NT2/D1 (cell line): ENCODE measurements at places on chromosomes 4 and X.

- no peak for DNase-seq
Observed at GRCh38 chr4:73904491-73904890, 35.3 kb downstream of the CXCL1 start.

DNA sequence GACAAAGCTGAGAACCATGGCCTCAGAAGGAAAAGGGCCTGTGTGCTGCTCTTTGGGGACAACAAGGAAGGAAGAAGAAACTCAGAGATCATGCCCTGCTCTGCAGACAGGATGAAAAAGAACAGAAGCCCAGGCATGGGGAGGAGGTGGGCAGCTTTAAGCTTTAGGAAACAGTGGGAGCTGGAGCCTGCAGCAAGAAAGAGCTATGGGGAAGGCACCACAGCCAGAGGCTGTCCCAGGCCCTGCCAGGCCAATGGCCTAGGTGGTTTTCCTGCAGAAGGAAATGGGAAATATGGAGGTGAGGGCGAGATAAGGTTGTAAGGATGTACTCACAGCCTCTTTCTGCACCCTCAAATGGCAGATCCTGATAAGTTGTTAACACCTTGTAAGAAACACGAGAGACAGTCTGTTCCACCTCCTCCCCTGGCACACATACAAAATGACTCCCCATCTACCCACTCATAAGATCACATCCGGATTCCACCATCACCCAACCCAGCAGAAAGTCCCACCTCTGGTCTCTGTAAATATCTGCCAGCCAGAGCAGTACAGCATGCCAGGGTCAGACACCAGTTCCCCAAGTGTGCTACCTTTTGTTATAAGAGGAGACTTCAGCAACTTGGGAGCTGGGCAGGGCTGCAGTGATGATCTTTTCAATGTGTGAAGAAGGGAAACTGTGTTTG is 105.2 kb downstream of the RTL5 start:
- no peak for DNase-seq

DNA sequence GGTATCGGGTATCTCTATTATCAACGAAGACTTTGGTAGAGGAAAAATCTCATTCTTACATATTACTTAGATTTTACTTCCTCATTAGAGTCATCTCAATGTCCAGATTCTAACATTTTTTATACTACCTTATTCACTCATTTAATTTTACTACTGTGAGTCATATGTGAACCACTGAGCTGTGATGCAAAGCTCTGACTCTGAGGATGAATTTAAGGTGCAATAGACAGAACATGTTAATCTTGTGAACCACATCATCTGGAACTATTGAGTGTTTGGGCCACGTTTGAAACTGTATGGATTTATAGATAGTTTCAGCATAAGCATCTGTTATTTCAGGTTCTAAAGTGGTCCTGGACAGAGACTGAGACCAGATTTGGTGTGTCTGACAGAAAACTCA is 78.4 kb downstream of the PWWP3B start:
- DNase-seq: no peak

DNA sequence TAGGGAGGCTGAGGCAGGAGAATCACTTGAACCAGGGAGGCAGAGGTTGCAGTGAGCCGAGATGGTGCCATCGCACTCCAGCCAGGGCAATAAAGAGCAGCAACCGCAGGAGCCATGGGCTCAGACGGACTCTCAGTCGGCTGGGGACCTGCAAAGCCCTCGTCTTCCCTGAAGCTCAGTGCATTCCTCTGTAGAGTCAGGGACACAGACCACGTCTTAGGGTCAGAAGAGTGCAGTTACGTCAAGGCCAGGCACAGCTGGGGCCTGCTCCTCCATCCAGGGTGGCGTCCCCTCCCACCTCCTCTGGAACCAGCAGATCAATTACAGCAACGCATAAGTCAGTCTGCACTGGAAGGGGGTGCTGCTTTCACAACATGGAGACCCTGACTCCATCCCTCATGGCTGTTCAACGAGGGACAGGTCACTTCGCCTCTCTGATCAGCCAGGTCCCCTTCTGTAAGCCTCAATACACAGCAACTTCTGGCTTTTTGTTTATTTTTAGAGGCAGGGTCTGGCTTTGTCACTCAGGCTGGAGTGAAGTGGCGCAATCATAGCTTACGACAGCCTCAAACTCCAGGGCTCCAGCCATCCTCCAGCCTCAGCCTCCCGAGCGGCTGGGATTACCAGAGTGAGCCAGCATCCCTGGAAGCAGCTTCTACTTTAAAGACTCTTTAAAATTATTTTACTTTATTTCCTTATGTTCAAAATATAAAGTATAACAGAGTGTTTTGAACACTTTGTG is 76.4 kb downstream of the ZFYVE28 start:
- no peak for DNase-seq

DNA sequence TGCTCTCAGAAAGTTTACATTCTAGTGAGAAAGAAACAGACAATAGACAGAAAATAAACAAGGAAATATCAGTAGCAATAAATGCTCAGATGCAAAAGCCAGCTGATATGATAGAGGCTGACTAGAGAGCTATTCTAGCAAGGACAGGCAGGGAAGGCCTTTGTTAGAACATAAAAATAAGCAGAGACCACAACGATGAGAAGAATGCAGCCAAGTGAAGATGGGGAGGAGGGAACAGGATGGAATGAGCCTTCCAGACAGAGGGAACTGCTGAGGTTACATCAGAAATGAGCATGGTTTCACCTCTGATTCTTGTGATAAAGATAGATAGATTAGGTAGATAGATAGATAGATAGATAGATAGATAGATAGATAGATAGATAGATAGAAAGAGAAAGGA is 7.6 kb upstream of the SOWAHB start:
- DNase-seq: no peak

- DNase-seq: no peak
Observed at GRCh38 chr4:79906303-79906702, 166.7 kb downstream of the ANTXR2 start.

GRCh38 chr4:9762823-9763475 is 18.5 kb upstream of the DRD5 start:
- DNase-seq: peak; percentile 73

DNA sequence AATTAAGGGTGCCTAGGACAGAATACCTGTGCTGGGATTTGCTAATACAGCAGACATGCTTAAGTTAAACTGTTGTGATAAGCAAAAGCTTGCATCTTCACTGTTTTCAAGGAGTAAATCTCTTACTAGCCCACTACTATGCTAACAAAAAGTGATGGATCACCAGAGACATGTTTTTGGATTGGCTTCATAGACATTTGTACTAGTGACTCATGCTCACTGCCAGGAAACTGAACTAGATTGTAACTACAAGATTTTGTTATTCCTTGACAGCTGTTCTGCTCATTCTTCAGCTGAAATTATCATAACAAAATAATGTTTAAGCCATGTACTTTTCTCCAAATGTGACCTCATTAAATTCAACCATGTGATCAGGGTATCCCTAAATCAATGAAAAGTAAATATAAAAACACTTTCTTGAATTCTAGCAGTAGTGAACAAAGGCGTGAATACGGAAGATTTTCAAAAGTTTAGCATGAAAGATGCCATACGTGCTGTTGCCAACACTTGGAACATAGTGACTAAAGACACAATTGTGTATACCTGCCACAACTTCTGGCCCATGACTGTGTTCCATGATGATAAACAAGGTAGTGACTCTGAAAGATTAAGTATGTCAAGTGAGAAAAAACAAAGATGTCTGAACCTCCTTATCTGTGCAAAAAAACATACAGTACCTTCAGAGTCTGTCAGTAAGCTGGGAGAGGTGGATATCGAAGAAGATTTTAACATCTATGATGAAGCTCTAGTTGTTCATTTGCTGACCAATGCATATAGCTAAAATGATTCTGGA is 154.0 kb downstream of the BTC start:
- DNase-seq: no peak

DNA sequence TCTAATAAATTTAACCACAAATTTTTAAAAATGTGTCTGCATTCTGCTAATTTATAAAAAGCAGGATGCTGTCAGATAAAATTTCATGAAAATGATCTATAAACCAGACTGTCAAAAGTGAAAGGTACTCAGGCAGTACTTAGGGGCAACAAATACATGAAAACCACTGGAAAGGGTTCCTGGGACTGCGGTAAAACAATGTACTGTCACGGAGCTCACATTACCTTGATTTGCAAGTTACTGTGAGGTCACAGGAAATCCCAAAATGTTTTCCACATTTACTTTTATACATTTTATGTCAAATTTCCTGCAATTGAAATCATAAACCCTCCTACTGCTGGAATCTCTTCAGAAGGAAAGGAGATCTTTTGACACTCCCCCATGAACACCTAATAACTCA is 45.3 kb downstream of the SHISA3 start:
- DNase-seq: no peak

GRCh38 chr4:69057620-69058409 is 38.5 kb upstream of the UGT2B7 start:
- DNase-seq: peak; percentile 70

GRCh38 chr4:1227816-1228215 is 21.1 kb downstream of the CTBP1 start:
- no peak for DNase-seq

GRCh38 chrX:84064164-84064563 is 123.8 kb downstream of the RPS6KA6 start:
- DNase-seq: no peak

- no peak for DNase-seq
Observed at GRCh38 chrX:155313766-155314165, 20.6 kb downstream of the CLIC2 start.

DNA sequence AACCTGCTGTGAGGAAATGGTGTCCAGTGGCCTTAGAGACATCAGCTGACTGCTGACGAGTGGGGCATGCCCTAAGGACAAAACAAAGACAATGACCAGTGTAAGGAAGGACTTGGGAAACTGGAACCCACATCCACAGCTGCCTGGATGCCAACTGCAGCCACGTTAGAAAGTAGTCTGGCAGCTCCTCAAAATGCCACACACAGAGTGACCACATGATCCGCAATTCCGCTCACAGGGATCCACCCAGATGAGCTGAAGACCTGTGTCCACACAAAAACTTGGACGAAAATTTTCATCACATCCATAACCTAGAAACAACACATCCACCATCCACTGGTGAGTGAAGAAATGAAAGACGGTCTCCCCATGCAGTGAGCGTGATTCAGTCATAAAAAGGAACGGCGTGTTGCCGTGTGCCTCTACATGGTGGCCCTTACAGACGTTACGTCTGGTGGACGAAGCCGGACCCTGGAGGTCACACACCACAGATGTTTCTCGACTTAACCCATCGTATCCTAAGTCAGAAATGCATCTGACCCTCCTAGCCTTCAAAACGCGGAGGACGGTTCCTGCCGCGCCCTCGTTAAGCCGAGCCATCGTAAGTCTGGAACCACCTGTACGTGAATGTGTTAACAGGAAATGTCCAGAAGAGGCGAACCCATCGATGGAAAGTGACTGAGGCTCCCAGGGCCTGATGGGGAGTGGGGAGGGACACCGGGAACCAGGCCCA is 40.6 kb upstream of the MXD4 start:
- no peak for DNase-seq

- no peak for DNase-seq
Observed at GRCh38 chr4:20017777-20018115, 234.0 kb upstream of the SLIT2 start.

GRCh38 chr4:177117256-177117655 is 192.4 kb upstream of the NEIL3 start:
- no peak for DNase-seq

DNA sequence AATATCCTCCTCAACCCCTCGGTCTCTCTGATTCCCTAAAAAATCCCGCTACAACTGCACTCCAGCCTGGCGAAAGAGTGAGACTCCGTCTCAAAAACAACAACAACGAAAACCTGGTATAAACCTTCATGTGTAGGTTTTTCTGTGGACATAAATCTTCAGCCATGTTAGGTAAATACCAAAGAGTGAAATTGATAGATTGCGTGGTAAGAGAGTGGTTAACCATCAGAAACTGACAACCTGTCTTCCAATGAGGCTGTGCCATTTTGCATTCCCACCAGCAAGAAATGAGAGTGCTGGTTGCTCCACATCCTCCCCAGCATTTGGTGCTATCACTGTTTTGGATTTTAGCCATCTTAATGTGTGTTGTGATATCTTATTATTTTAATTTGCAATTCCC is 10.9 kb downstream of the TBC1D19 start:
- no peak for DNase-seq

DNA sequence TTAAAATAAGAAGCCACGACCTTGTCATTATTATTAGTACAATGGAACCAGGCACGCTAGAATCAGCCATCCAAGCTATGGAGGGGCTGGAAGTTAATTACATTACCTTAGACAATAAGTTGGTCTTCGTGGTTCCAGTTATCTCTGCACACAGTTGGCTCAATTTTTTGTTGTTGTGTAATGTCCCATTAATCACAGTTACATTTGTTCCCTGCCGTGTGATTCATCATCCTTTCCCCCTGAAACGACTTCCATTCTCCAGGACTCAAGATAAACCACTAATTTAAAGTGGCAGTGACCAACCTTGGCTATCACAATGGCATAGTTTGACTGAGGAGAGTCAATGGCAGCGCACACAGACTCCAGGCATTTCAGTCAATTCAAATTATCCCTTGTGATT is 905.0 kb downstream of the RAB28 start:
- no peak for DNase-seq

DNA sequence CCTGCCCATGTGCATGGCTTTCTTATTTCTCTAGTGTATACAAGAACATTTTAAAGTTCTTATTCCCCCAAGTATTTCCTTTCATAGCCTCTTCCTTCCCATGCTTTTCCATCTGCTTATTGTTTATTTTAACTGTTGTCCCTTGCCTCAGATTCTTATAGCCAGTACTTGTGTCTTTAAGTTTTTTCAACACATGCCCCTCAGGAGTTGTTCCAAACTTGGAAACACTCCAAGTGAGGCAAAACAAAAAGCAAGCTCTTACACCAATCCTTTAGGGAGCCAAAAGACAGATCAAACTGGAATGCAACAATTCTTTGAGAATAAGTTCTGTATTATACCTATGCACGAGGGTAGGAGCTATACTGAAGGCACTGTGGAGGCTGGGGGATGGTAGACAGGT is 222.0 kb upstream of the STK26 start:
- DNase-seq: no peak

DNA sequence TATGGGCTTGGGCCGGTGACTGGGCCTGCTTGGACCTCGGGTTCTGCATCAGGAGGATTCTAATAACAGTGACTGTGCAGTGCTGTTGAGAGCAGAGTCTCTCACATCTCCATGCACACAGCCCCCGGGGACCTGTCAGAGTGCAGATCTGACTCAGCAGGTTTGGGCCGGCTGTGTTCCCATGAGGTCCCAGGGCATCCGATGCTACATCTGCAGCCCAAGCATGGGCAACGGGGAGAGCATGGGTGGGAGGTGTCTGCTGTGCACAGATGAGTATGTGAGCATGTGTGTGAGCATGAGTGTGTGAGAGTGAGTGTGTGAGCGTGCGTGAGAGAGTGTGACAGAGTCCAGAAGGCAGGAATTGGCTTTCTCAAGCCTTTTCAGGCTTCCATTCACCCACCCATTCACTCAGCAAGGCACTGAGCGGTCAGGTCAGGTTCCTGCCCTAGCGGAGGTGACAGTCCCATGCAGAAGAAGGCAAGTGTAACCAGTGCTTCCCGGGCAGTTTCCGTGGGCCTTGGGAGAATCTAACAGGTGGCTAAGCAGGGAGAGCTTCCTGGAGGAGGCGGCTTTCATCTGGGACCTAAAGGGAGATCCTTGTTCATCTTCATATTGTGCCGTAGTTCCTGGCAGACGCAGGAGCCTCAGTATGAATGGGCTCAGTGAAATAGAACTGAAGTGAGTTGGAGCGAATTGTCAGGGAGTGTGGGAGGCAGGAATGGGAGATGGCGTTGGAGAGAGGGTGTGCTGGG is 62.6 kb downstream of the SORCS2 start:
- DNase-seq: no peak

GRCh38 chr4:112898357-112899141 is 150.9 kb upstream of the ANK2 start:
- DNase-seq: no peak
